Kidney (tissue), 22 donors: ENCODE measurements at places on chromosomes 11 and 22. TPM values are rescaled to one million over a fixed set of nuclear protein-coding genes. Genes with fewer than 3 reads are reported as not detected.
A peak's percentile ranks its signal among the peaks of the same experiment; 100 is the strongest.

- H3K27ac ChIP-seq: no peak overlapping the region
- H3K36me3 ChIP-seq: peaks cover 4% of the 10 kb centered on the region
- H3K27me3 ChIP-seq: no peaks in the 10 kb centered on the region
Observed at GRCh38 chr11:94838027-94838731, 70.0 kb downstream of the AMOTL1 start.

DNA sequence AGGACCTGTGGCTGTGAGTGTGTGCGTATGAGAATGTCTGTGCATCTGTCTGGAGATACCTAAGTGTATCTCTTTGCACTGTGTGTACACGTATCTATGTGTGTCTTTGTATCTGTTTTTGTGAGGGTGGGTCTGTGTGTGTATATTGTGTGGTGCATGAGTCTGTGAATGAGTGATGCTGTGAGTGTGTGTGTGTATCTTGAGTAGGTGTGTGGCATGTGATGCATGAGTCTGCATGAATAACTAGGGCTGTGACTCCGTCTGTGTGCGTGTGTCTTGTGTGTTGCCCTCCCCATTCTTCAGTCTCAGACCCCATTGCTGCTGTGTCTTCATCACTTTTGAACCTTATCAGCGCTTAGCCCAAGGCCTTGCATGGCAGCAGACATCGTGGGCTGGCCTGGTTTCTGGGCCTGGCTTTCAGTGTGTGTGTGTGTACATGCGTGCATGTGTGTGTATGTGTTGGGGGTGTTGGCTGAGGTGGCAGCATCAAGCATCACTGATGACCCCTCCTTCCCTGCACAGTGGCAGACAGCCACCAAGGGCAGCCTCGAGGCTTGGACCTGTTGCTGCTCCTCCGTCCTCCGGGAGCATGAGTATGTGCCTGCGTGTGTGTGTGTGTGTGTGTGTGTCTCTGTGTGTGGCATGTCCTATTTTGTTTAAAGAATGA, 1.4 kb downstream of the SGSM1 start:
- H3K4me3 ChIP-seq: peak overlapping the region; percentile 44
- peak overlapping the region; percentile 69 for H3K27ac ChIP-seq
- no peaks in the 10 kb centered on the region for H3K27me3 ChIP-seq
- peak; percentile 24 for DNase-seq

DNA sequence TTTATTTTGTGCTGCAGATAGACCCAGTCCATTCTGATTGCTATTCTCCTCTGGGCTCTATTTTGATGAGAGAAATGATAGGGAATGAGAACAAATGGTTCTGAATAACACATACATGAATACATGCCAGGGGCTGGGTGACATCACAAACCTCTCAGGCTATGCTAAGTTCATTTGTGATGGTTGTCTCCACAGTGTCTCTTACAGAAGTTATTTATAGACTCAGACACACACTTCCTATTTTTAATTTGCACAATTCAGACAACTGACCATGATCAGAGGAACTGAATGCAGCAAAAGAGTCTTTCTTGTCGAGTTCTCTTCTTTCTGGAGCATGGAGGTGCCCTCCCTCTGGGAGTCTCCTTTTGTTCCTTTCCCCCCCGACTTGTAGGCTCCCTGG, 991.7 kb downstream of the OPCML start:
- no peaks in the 10 kb centered on the region for H3K27me3 ChIP-seq
- DNase-seq: no peak
- no peaks in the 10 kb centered on the region for H3K36me3 ChIP-seq
- no peaks in the 10 kb centered on the region for H3K4me1 ChIP-seq
- H3K4me3 ChIP-seq: no peak overlapping the region

DNA sequence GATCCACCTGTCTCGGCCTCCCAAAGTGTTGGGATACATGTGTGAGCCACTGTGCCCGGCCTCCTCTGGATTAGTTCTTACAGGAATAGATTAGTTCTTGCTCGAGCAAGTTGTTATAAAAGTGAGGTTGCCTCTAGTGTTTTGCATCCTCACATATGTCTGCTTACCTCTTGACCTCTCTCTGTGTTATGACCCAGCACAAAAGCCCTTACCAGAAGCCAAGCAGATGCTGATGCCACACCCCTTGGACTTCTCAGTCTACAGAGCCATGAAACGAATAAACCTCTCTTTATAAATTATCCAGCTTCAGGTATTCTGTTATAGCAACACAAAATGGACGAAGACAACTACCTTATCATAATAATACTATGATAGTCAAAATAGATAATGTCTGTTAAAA, 22.4 kb upstream of the FDX1 start:
- H3K27me3 ChIP-seq: no peaks in the 10 kb centered on the region
- H3K36me3 ChIP-seq: no peaks in the 10 kb centered on the region
- no peak for DNase-seq
- H3K4me1 ChIP-seq: no peaks in the 10 kb centered on the region
- H3K27ac ChIP-seq: no peak overlapping the region

DNA sequence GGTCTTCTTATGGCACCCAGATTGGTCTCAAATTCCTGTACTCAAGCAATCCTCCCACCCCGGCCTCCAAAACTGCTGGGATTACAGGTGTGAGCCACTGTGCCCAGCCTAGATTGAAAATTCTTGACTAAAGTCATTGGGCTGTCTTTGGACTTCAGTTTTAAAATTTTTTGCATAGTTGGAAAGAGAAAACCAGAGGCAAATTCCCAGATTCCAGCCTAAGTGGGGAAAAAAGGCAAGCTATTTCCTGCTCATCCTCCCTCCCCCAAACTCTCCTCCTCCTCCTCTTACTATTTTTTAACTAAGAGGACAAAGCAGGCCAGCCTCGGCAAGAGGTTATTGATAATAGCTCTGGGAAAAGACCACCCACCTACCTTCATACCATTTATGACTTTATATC, 78.6 kb upstream of the CLMP start:
- no peak for DNase-seq
- H3K27ac ChIP-seq: no peak overlapping the region
- no peaks in the 10 kb centered on the region for H3K36me3 ChIP-seq

DNA sequence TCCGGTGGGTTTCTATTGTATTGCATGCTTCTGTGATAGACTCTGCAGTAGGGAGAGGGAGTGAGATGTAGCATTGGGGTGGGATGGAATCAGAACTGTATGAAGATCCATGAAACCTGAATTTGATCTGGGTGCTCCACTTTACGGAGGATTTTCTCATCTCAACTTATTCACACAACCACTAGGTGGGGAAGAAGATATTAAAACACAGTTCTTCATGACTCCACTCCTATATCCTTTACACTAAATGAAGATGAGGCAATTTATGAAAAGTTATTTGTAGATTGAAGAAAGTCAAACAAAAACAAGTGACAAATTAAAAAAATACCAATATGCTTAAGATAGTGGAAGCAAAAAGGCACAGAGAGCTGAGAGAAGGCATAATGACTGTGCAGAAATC, 92.6 kb upstream of the PDGFD start:
- no peak overlapping the region for H3K27ac ChIP-seq
- H3K4me1 ChIP-seq: no peaks in the 10 kb centered on the region
- H3K27me3 ChIP-seq: no peaks in the 10 kb centered on the region
- H3K4me3 ChIP-seq: no peak overlapping the region

DNA sequence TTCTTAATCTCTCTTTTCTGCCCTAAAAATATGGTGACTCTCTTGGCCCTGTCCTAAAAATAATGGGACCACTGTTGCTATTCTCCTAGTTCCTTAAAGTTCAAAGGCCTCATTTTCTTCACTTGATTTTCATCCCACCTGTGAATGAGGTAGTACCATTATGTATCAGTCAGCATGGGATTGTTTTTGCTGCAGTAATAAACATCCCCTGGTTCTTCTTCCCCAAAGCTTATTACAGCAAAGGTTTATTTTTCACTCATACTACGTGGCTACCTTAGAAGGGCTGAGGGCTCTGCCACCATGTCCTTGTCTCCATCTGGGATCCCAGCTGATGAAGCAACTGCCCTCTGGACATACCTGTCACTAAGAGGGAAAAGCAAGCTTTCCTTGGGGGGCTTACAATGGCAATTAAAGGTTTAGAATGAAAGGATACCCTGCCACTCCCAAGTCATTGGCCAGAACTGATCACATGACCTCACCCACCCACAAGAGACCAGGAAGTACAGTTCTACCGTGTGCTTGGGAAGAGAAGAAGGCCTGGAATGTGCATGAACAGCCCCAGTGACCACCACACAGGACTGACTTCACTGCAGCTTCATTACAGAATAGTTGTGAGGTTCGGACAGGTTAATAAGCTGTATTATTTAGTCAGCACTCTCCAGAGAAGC, 7.8 kb downstream of the TTC38 start:
- no peaks in the 10 kb centered on the region for H3K27me3 ChIP-seq
- H3K4me1 ChIP-seq: no peaks in the 10 kb centered on the region
- no peak for DNase-seq
- H3K36me3 ChIP-seq: peaks cover 5% of the 10 kb centered on the region

GRCh38 chr22:44219101-44219870, 38.6 kb downstream of the PARVG start:
- no peak overlapping the region for H3K27ac ChIP-seq
- H3K4me3 ChIP-seq: no peak overlapping the region
- no peaks in the 10 kb centered on the region for H3K36me3 ChIP-seq
- no peaks in the 10 kb centered on the region for H3K27me3 ChIP-seq

DNA sequence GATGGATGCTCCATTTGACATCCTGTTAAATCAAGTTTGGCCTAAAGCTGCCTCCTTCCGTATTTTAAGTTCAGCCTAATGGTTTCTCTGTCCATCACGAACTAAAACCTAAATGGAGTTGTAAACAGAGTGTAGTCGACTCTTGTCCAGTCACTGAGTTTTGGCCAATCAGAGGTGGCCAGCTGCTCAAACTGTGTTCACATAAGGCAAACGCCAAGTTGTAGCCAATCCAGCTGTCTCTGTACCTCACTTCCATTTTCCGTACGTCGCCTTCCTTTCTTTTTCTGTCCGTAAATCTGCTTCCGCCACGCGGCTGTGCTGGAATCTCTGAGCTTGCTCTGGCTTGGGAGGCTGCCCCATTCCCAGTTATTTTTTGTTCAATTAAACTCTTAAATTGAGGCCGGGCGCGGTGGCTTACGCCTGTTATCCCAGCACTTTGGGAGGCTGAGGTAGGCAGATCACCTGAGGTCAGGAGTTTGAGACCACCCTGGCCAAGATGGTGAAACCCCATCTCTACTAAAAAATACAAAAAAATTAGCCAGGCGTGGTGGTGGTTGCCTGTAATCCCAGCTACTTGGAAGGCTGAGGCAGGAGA, 20.7 kb upstream of the CARS1 start:
- H3K4me1 ChIP-seq: no peaks in the 10 kb centered on the region
- no peaks in the 10 kb centered on the region for H3K36me3 ChIP-seq
- DNase-seq: peak; percentile 26
- no peak overlapping the region for H3K27ac ChIP-seq
- H3K4me3 ChIP-seq: no peak overlapping the region

DNA sequence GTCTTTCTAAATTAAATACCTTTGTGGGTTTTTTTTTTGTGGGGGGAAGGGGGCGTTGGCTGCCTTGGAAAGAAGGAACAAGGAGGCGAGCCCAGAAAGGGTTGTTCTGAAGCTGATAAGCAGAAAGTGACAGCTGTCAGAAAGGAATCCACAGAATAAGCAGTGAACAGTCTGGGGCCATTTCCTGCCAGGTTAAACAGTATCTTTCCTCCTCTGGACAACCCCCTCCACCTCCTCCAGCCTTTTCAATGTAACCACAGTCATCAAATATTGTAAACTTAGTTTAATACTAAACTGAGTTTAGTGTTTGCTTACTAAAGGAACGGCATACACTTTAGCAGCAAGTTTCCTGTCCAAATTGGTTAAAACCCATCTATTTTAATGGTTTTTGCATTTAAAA, 271.2 kb upstream of the SYN3 start:
- H3K36me3 ChIP-seq: no peaks in the 10 kb centered on the region
- H3K4me3 ChIP-seq: no peak overlapping the region
- no peak overlapping the region for H3K27ac ChIP-seq
- peaks cover under 1% of the 10 kb centered on the region for H3K4me1 ChIP-seq

Gene RFPL3
- not detected for total RNA-seq

Gene RHOG
- total RNA-seq: 56.0 TPM

Gene DCDC1
- total RNA-seq: 6.6 TPM

Gene CHRM1
- total RNA-seq: 0.44 TPM

Gene CLP1
- total RNA-seq: 12.2 TPM

Gene FGF3
- not detected for total RNA-seq

Gene SLC25A18
- total RNA-seq: 0.41 TPM

Gene EIF1AD
- total RNA-seq: 37.5 TPM
